ENCODE measurements at places on chromosomes 2 and 18.

GRCh38 chr2:102098756-102099155 is 43.8 kb upstream of the IL1R1 start:
- no peak for DNase-seq

DNA sequence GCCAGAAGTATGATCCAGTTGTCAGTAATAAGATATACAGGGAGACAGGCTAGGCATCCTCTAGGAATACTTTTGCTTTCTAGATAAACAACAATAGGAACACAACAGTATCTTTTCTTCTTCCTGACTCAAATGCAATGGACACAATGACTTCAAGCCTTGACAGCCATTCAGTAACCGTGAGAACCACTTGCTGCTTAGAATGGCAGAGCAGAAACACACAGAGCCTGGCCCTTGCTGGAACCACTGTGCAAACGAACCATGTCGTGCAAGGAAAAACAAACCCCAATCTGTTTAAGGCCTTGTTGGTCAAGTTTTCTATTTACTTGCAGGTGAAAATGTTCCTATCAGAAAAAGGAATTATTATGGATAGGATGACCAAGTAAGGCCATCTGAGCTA is 18.8 kb downstream of the TRIP12 start:
- DNase-seq = no peak

GRCh38 chr2:30217644-30218337 is 13.5 kb upstream of the LBH start:
- DNase-seq = no peak

GRCh38 chr18:47882641-47883040 is 47.8 kb downstream of the SMAD2 start:
- no peak for DNase-seq

GRCh38 chr2:203559641-203560040 is 24.5 kb upstream of the RAPH1 start:
- DNase-seq = no peak

All from hematopoietic multipotent progenitor cell treated with erythropoietin and hydrocortisone succinate and interleukin-3 and kit ligand, for 17 days (in vitro differentiated cells).